ENCODE measurements at places on chromosomes 12 and 14.
A peak's percentile ranks its signal among the peaks of the same experiment; 100 is the strongest.

DNA sequence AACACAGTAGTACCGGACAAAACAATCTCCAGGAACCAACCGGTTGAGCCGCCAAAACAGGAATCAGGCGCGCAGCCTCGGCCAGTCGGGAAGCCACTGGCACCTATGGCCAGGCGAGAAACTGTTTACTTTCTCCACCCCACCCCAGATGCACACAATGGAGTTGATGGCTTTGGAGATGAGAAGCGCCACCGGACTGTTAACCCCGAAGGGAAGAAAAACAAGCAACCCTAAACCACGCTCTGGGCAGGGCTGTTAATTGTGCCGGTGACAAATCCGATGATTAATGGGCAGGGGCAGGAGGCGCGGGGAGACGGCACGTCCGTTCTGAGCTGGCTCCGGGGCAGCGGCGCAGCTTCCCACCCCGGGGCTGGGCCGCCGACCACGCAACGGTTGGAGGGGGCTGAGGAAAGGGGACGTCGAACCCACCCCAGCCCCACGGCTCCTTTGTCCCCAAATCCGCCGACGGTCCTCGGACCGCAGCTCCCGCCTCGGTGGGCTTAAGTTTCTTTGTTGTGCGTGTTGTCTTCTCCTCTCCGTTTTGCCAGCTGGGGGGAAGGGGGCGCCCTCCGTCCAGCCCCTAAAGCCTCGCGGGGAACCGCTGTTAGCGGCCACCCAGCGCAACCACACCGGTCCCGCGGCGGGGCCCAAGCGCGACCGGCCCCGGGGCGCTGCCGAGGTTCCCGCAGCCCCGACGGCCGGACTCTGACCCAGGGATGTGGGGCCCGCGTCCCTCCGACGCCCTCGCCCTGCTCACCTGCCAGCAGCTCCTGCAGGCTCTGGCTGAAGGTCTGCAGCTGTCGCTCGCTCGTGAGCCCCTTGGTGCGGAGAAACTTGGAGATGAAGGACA lies 790 bp downstream of the BTG1 start:
- DNase-seq, result peak; percentile 24

DNA sequence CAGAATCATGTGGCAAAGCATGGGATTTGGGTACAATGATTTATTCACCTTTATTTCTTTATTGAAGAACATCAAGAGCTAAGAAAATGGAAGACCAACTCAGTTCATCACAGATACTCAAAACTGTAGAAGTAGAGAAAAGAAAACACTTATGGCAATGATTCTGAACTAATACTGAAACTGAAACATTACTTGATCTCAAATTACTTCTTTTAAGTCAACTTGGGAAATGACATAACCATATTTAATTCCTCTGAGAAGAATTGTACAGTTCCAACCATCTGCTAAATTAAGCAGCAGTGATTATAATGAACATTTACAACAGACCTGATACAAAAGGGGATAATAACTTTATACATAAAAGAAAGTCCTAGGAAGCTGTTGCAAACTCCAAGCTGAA lies 466.5 kb downstream of the TMTC2 start:
- no peak for DNase-seq

- DNase-seq, result no peak
Observed at GRCh38 chr12:102376181-102376747, 104.1 kb downstream of the IGF1 start.

DNA sequence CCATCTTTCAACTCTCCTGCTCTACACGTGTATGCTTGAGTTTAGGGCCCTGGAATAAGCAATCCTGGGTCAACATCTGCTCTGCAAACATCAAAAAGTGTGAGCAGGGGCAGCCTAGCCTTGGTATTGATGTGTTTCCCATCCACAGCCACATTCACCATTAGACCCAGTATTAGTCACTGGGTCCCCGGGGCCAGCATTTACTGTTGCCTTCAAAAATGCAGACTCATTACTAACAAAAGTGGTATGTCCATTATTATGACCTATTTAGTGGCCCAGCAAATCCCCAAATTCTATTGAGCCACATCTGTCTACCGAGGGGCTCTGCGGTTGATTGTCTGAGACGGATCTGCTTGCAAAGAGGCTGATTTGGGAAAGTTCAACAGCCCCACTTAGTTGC lies 661.8 kb downstream of the DIO2 start:
- DNase-seq, result no peak

DNA sequence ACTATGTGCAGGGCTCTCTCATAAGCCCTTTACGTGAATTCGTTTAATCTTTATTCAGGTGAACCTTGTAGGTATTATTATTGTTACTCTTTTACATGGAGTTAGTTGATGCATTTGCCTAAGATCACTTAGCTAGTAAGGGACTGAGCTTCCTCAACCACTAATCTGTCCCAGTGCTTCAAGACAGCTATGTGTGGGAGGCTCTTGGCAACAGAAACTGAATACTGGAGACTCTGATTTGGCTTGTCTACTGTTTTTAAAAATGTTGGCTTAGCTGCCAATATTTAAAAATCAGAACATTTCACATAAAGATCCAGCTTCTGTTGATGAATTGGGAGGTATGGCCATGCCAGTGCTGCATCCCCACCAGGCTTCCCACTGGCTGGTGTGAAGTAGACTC lies 6.8 kb downstream of the KNTC1 start:
- DNase-seq, result no peak

GRCh38 chr14:69845787-69846186 lies 33.4 kb upstream of the SMOC1 start:
- DNase-seq, result no peak

- peak; percentile 93 for DNase-seq
Observed at GRCh38 chr14:77641534-77642341, 25.3 kb upstream of the SPTLC2 start.

DNA sequence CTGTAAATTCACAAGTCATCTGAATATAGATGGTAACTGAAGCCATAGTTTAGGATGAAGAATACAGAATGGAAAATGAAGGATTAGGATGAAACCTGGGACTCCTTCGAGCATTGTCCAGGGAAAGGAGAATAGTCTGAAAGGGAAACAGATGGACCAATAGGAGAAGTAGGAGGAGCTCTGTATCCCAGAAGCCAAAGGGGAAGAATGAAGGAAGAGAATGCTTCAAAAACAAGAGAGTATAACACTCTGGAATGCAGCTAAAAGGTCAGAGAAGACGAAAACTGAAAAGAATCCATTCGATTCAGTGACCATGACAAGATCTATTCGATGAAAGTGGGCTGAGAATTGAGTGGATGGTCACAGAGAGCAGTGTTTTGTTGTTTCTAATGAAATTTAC lies 1.0 kb downstream of the GMFB start:
- no peak for DNase-seq

All from MV-4-11 (cell line).